HFFc6 (cell line): ENCODE measurements at places on chromosomes 12 and 14. TPM values are rescaled to one million over a fixed set of nuclear protein-coding genes. Genes with fewer than 3 reads are reported as not detected.

GRCh38 chr14:93794756-93795155, 6.5 kb upstream of the PRIMA1 start:
- DNase-seq, result no peak

Gene BCL2L14
- total RNA-seq, result not detected in 3 replicates

GRCh38 chr12:68861890-68862289, 53.9 kb downstream of the MDM2 start:
- no peak for DNase-seq

DNA sequence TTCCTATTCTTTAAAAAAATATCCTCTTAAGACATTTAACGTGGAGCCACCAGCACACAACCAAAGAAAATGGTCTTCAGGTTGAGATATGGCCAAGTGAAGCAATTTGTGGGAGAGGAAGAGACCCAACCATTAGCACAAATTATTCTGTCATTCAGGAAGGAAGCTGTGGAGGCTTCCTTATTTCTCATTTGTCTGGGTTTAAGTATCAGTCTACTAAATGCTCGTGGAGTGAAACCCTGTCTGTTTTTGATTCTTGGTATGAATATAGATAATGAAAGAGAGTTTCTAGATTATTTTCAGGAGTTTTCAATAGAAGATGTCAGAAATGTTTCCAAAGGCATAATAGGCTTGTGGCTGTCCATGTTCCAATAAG, 125.1 kb downstream of the GPR65 start:
- DNase-seq, result no peak

Gene MED6
- 34.2 to 35.3 TPM (median 34.5 TPM) in 3 replicates for total RNA-seq

DNA sequence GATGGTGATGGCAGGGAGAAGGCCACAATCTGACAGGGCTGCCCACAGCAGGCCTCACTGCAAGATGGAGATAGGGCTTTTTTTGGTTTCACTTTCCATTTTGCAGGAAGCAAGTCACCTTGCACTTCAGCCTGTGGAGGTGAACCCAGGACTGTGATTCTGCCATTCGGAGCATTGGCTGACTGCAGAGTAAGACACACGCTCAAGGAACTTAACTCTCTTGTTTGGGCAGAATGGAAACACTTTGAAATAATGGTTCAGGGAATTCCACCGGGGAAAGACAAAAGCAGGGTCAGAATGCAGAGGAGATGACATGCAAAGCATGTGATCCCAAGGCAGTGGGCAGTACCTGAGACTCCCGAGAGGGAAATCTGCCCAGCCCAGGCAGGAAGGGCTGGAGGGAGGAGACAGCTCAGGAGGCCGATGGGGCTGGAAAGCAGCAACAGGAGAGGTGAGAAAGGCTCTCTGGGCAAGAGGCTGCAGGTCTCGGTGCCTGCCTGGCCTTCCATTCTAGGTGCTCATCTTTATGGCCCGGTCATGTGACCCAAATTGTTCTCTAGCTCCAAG, 58.7 kb upstream of the PRMT8 start:
- DNase-seq, result no peak

Gene RND1
- total RNA-seq, result 0.12 TPM in 1 of 3 replicates, not detected in the others

- DNase-seq, result no peak
Measured at GRCh38 chr14:22492622-22493542, 96.1 kb downstream of the DAD1 start.

Gene SSPN
- 10.5 to 15.6 TPM (median 11.5 TPM) in 3 replicates for total RNA-seq

Gene HOXC4
- 0.12 TPM in 1 of 3 replicates, not detected in the others for total RNA-seq

GRCh38 chr12:104426926-104427546, 29.7 kb upstream of the CHST11 start:
- DNase-seq, result peak; percentile 88

GRCh38 chr14:89015016-89015415, 190.6 kb downstream of the TTC8 start:
- DNase-seq, result no peak

GRCh38 chr12:92847368-92847767, 81.7 kb downstream of the EEA1 start:
- no peak for DNase-seq

GRCh38 chr14:60235440-60235839, 13.6 kb upstream of the PPM1A start:
- no peak for DNase-seq

Gene CLSTN3
- 10.4 and 15.4 TPM in 2 replicates for total RNA-seq

DNA sequence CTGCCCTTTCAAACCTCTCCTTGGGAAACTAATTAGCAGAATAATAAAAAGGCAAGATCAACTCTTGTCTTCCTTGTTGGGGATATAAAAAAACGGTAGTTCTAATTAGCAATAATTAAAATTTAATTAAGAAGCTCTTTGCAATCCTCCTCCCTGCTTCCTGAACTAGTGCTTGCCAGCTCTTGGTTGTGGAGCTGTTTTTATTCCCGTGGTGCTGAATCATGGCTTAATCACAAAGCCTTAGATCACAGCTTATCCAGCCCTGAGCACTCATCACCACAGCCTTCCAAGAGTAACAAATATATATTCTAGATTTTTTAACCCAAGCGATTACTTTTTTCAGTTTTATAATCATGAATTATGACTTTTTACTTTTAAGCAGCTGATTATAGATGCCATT, 63.2 kb upstream of the INSM2 start:
- DNase-seq, result no peak

DNA sequence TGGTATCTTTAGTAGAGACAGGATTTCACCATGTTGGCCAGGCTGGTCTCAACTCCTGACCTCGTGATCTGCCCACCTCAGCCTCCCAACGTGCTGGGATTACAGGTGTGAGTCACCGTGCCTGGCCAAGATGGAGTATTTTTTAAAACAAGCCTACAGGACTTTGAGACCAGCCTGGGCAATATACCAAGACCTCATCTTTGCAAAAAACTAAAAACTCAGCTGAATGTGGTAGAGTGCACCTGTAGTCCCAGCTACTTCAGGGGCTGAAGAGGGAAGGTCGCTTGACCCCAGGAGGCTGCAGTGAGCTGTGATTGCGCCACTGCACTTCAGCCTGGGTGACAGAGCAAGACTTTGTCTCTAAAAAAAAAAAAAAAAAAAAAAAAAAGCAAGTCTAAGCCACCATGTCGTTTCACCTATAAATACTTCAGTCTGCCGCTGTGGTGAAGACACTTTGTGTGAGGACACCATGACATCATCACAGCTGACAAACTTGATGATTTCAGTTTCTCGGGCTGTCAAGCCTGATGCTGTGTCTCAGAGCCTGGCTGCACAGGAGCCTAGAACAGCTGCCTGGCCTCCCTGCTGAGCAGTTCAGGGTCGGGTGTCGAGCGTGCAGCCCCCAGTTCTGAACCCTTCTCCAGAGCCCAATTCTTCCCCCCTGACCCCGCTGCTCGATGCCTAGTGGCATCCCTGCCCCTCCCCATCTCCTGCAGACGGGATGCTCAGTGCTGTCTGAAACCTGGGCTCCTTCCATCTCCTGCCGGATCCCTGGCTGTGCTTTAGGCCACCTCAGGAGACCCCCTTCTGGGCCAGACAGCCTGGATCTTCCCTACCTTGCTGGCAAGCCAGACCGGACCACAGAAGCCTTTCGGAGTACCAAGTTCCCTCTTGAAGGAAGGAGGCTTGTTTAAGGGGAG, 119.2 kb upstream of the EVL start:
- DNase-seq, result no peak

Gene RIN3
- 20.8 and 26.0 TPM in 2 replicates for total RNA-seq

- no peak for DNase-seq
Measured at GRCh38 chr14:96802963-96803362, 5.8 kb downstream of the VRK1 start.

- DNase-seq, result no peak
Measured at GRCh38 chr14:96576359-96576758, 74.2 kb downstream of the PAPOLA start.

- DNase-seq, result no peak
Measured at GRCh38 chr12:125161712-125162022, 96.4 kb downstream of the AACS start.

GRCh38 chr12:27622436-27623195, 73.6 kb upstream of the REP15 start:
- DNase-seq, result peak; percentile 39

Gene NTF3
- total RNA-seq, result 5.2 to 8.3 TPM (median 7.1 TPM) in 3 replicates

GRCh38 chr12:100823963-100824362, 29.4 kb downstream of the ANO4 start:
- peak; percentile 0 for DNase-seq

GRCh38 chr14:104373055-104373854, 206.3 kb upstream of the C14orf180 start:
- no peak for DNase-seq

DNA sequence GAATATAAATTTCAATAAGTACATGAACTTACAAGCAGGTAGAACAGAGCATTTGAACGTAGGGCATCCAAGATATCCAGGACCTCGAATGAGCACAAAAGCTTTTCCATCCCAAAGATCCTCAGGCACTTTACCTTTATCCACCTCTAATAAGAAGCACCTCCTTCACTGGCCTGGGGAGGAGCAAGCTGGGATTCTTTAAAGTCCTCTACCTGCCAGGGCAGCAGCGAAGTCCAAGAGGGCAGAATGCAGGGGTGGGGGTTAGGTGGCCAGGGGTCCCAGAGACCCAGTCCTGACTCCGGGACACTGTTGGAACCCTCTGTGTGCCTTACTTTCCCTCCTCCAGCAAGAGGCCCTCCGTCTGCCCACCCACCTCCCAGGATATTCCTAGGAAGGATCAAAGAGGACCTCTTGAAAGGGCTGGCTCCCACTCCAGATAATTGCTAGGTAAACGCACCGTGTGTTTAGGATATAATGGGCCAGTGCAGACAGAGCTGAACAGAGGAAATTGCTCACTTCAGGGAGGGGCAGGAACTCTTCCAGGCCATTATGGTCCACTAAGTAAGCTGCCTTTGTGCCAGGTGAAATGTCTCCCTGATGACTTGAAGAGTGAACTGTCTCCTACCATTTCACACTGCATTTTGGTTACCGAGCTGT, 68.1 kb downstream of the TTC9 start:
- no peak for DNase-seq

Gene NUDT4
- total RNA-seq, result 51.0 to 65.4 TPM (median 51.4 TPM) in 3 replicates

GRCh38 chr12:1634590-1635191, 5.7 kb downstream of the WNT5B start:
- peak; percentile 65 for DNase-seq

DNA sequence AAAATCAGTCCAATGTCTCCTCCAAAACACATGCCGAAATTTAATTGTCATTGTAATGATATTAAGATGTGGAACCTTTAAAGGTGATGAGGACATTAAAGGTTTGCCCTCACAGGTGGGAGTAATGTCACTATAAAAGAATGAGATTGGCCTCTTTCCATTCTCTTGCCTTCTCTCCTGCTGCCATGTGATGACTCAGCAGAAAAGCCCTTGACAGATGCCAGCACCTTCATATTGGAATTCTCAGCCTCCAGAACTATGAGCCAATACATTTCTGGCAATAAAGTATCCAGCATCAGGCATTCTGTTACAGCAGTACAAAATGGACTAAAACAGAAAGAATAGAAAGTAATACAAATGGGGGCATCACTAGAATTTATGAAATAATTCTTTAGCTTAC, 609.7 kb downstream of the SLC16A7 start:
- DNase-seq, result peak; percentile 41

Gene TRHDE
- 63.0 and 86.7 TPM in 2 replicates for total RNA-seq

Gene TMEM30B
- total RNA-seq, result not detected in 3 replicates

- peak; percentile 72 for DNase-seq
Measured at GRCh38 chr12:11795913-11796459, 146.5 kb downstream of the ETV6 start.

GRCh38 chr12:22204391-22204790, 130.1 kb downstream of the ST8SIA1 start:
- no peak for DNase-seq

Gene TEX22
- total RNA-seq, result 0.38 to 1.1 TPM (median 0.66 TPM) in 3 replicates

- DNase-seq, result peak; percentile 98
Measured at GRCh38 chr12:65649126-65649525, 175.2 kb upstream of the HMGA2 start.

DNA sequence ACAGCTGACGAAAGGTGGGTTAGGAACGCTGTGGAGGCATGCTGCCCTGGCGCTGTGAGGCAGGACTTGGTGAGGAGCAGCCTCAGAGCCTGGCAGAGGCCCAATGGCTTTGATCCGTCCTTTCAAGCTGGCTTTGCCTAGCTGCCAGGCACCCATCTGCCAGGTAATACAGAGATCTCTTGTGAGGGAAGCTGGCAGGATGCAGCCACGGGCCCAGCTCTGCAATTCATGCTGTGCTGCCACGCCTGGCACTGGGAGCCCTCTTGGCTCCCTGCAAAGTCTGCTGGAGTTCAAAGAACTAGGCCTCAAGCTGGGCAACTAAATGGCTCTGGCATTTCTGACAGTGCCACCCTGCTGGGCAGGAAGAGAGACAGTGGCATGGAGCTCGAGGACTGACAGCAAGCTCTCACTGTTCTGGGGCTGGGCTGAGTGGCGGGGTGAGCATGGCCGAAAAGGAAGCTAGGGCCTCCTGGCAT, 18.7 kb downstream of the IQSEC3 start:
- DNase-seq, result no peak

GRCh38 chr12:20368651-20369304, 441 bp downstream of the PDE3A start:
- DNase-seq, result no peak

GRCh38 chr14:106564058-106564643, 1037.8 kb downstream of the TMEM121 start:
- DNase-seq, result no peak

GRCh38 chr12:120719072-120719471, 6.6 kb upstream of the ACADS start:
- DNase-seq, result no peak

DNA sequence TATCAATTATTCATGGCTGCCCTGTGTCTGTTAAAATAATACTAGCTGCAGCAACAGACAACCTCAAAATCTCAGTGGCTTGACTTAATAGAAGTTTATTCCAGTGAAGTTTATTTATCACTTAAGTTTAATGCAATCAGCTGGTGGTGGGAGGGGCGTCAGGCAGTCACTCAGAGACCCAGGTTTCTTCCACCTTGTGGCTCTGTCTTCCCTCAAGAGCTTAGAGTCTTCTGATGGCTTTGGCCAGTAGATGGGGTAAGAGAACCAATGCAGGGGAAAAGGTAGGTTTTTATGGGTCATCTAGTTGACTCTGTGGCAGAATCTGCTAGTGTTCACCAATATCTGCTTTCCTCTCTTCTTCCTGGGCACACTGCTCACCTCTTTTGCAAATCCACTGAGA, 668.9 kb downstream of the AACS start:
- DNase-seq, result no peak

DNA sequence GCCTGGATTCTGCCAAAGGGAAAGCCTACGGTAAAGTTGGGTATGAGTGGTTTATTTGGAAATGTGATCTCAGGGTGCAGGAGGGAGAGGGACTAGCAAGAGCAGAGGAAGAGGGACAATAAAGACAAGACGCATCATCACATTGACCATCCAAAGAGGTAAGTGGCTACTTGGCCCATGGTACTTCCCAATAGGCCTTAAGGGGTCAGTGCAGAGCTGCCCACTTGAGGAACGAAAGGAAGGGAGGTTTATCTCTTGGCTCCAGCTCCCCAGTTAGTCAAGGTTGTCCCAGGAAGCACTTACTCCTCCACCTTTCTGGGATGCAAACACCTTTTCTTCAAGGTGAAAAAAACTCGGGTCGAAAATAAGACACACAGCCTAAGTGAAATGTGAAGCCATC, 323.9 kb downstream of the TMEM132D start:
- no peak for DNase-seq
